ENCODE measurements at places on chromosomes 13 and 19. TPM values are rescaled to one million over a fixed set of nuclear protein-coding genes. Genes with fewer than 3 reads are reported as not detected.

DNA sequence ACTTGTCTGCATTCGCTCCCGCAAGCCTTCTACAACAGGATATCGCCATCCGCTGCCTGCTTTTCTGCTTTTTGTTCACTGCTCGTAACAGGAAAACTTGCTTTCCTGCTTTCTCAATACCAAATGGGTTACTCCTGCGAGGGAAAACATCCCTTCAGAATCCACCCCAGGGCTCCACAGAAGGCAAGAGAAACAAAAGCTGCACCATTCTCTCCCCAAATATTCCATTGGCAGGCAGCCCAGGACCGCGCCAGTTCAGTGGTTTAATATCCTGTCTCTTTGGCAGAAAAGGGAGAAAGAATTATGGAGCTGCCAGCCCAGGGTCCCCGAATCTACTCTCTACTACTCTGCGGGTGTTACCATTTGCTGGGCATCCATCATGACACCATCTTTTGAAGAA, 84.7 kb upstream of the DOCK9 start:
- peaks cover 14% of the 10 kb centered on the region for H3K27me3 ChIP-seq
- peak; percentile 55 for DNase-seq
- peak overlapping the region; percentile 48 for H3K4me3 ChIP-seq
- H3K4me1 ChIP-seq: peaks cover 92% of the 10 kb centered on the region
- peaks cover 30% of the 10 kb centered on the region for H3K36me3 ChIP-seq

DNA sequence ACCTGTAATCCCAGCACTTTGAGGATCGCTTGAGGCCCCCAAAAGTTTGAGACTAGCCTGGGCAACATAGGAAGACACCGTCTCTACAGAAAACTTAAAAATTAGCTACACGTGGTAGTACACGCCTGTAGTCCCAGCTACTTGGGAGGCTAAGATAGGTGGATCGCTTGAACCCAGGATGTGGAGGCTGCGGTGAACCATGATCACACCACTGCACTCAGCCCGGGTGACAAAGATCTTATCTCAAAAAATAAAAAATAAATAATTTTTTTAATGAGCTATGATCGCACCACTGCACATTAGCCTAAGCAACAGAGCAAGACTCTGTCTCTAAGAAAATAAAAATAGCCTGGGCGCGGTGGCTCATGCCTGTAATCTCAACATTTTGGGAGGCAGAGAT, 6.6 kb downstream of the RCBTB2 start:
- peaks cover 2% of the 10 kb centered on the region for H3K36me3 ChIP-seq
- no peak overlapping the region for H3K4me3 ChIP-seq
- no peak overlapping the region for H3K27ac ChIP-seq
- peaks cover 26% of the 10 kb centered on the region for H3K4me1 ChIP-seq
- no peak for DNase-seq

GRCh38 chr19:33661336-33661735, 39.6 kb downstream of the CHST8 start:
- H3K36me3 ChIP-seq: no peaks in the 10 kb centered on the region

- H3K27ac ChIP-seq: no peak overlapping the region
- no peak overlapping the region for H3K4me3 ChIP-seq
- no peak for DNase-seq
- H3K36me3 ChIP-seq: no peaks in the 10 kb centered on the region
- H3K27me3 ChIP-seq: no peaks in the 10 kb centered on the region
Observed at GRCh38 chr13:30256713-30257467, 50.5 kb downstream of the KATNAL1 start.

KL gene
- total RNA-seq: 29.6 TPM

TMC4 gene
- total RNA-seq: 2.6 TPM

FBXO46 gene
- 29.9 TPM for total RNA-seq

EPSTI1 gene
- 0.77 TPM for total RNA-seq

- H3K27me3 ChIP-seq: peaks cover 3% of the 10 kb centered on the region
- H3K4me3 ChIP-seq: peak overlapping the region; percentile 48
- peak overlapping the region; percentile 67 for H3K27ac ChIP-seq
- DNase-seq: no peak
- no peaks in the 10 kb centered on the region for H3K36me3 ChIP-seq
Observed at GRCh38 chr13:110044551-110045111, 258.2 kb upstream of the IRS2 start.

CNFN gene
- 4.1 TPM for total RNA-seq

DNA sequence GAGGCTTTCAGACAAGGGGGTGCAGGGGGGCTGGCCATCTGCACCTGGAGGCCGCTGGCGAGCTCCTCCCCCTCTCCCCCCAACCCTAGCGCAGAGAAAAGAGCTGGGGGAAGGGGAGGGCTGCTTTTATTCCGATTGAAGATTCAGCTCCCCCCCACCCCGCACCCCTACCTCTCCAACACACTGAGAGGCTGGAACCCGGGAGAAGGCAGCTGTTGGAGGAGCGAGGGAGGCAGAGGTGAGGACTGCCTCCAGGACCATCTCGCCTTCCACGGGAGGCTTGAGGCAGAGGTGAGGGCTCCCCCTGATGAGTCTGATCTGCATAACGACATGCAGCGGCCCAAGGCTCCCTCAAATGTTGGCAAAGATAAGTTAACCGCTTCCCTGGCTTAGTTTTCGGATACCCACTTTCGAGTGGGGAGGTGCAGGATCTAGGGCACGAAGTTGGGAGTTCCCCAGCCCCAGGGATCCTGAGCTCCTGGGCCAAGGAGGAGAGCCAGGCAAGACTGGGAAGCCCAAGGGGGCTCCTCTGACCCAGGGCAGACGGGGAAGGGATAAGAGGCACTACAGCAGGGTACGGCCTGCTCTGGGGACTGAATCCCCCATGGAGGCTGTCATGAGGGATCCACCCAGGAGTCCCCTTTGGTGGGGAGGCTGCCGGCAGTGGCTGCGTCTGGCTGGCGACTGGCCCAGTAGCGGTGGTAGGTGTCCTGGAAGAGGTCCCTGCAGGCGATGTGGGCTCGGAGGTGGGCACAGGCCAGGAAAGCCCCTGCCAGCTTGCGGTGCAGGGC, 1.2 kb upstream of the NUMBL start:
- H3K36me3 ChIP-seq: peaks cover 3% of the 10 kb centered on the region
- no peak overlapping the region for H3K27ac ChIP-seq
- no peak overlapping the region for H3K4me3 ChIP-seq
- H3K4me1 ChIP-seq: no peaks in the 10 kb centered on the region

All from endothelial cell (in vitro differentiated cells).